ENCODE measurements at places on chromosomes 1 and 21.

GRCh38 chr1:3401585-3402257 lies 52.7 kb upstream of the ARHGEF16 start:
- no peak for DNase-seq

- no peak for DNase-seq
Observed at GRCh38 chr21:37257511-37257966, 9.6 kb downstream of the VPS26C start.

GRCh38 chr1:223319905-223320580 lies 43.9 kb downstream of the SUSD4 start:
- no peak for DNase-seq

DNA sequence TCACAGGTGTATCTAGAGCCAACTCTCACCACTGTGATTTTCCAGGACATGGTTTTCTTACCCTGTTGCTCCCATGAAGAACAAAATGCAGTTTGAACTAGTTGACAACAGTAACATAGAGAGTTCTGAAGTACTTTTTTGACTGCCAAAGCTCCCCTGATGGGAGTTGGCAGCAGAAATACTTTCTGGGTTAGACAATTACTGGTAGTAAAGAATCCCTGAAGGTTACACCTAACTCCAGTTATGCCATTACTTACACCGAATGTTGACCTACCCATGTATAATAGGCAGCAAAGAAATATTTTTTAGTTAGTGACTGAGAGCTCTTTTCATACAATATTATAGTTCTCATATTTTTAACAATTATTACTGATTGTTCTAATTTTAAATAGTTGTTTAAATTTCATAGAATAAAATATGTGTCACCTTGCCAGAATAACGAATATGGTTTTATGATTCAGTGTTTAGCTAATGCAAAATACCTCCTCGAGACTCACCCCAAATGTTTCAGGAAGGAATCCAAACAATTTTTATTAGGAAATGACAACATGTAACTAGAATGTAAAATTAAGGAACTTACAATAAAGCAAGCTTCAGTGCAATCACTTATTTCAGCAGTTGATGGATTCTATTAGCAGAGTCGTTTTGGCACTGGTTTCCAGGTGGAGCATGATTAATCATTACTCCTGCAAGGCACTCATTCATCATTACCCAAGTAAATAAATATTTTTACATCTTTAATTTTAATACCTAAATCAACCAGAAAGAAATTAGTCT lies 237.6 kb downstream of the MRPL39 start:
- DNase-seq, result no peak

DNA sequence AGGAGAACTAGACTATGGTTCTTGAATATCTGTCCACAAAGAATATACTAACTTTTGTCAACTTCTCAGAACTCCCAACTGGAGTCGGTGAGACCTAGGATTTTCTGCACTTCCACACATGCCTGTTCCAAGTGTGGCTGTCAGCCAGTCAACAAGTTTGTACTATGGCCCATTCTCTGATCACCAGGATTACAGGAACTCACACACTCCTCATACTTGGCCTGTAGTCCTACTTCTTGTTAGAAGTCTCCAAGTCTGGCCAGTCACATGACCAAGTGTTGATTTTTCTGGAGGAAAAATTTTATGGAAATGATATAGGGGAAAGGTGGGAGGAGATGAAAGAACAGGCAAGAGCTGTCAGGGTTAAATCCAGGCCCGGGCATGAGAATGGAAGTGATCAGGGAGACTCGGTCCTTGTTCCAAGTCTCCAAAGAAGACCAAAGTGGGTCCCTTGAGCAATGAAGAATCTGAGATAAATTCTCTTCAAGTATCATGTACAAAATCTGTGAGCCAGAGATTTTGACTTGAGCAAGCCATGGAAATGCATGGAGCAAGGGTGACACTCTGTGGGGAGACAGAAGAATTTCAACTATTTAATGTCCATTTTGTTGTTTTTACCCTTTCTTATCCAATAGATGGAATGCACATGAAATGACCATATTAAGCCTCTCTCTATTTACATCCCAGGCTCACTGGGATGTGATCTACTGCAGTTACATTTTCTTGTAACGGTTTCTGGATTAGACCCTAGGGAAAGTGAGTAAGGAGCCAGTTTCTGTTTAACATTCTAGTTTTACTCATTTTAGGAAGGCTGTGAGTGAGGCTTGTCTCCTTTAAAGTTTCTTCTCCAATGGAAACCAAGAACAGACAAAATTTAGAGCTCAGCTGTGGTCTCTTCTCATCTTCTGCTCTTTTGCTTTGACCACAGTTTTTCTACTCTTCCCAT lies 320.9 kb downstream of the ASTN1 start:
- no peak for DNase-seq

- no peak for DNase-seq
Observed at GRCh38 chr1:107357376-107357775, 216.5 kb downstream of the NTNG1 start.

GRCh38 chr1:19348441-19349198 lies 36.5 kb downstream of the SLC66A1 start:
- no peak for DNase-seq

- DNase-seq, result no peak
Observed at GRCh38 chr1:2611031-2611501, 21.8 kb downstream of the MMEL1 start.

DNA sequence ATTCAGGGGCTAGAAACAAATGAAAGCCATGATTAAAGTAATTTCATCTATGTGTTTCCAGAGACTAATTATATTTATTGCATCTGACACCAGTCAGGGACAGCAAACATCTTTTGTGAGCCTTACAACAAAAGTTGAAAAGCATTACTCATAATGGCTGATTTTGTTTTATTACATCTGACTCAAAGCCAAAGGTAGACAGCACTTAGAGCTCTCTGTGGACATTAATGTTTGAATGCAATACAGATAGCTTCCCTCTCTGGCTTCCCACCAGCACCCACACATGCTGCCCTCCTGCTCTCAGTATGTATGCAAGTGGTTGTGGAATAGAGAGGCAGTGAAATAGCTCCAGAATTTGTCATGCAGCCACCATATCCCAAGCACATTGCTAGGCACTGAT lies 198.7 kb downstream of the SETD4 start:
- DNase-seq, result no peak

DNA sequence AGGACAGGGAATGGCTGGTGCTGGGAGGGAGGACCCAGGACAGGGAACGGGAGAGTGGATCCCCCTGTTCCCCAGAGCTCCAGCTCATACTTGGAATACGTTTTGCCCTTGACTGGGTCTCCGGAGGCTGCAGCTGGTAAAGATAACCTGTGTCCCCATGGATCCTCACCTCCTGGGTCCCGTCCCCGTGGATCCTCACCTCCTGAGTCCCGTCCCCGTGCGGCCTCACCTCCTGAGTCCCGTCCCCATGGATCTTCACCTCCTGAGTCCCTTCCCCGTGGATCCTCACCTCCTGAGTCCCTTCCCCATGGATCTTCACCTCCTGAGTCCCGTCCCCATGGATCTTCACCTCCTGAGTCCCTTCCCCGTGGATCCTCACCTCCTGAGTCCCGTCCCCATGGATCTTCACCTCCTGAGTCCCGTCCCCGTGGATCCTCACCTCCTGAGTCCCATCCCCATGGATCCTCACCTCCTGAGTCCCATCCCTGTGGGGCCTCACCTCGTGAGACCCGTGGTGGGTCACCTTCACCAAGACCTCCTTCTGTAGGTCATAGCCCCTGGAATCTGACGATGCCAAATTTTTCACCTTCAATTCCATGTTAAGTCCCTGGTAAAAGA lies 61.4 kb downstream of the SCCPDH start:
- DNase-seq, result no peak

DNA sequence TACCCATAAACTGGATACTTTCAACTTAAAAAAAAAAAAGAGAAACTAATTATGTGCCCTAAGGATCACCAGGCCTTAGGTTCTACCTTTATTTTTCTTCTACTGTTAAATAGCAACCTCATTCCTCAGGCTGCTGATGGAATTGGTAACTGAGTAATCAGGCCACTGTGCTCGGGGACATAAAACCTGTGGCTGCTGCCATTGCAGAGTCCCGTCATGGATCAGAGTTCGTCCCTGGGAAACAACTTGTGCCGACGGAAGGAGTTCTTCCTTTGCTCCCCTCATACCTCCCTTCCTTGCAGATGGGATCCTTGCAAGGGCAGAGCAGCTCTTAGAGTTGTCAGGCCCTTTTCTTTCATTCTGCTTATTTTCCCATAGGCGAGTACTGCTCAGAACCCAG lies 123.6 kb downstream of the PBX1 start:
- DNase-seq, result no peak

GRCh38 chr1:24793447-24794129 lies 48.3 kb downstream of the CLIC4 start:
- no peak for DNase-seq

DNA sequence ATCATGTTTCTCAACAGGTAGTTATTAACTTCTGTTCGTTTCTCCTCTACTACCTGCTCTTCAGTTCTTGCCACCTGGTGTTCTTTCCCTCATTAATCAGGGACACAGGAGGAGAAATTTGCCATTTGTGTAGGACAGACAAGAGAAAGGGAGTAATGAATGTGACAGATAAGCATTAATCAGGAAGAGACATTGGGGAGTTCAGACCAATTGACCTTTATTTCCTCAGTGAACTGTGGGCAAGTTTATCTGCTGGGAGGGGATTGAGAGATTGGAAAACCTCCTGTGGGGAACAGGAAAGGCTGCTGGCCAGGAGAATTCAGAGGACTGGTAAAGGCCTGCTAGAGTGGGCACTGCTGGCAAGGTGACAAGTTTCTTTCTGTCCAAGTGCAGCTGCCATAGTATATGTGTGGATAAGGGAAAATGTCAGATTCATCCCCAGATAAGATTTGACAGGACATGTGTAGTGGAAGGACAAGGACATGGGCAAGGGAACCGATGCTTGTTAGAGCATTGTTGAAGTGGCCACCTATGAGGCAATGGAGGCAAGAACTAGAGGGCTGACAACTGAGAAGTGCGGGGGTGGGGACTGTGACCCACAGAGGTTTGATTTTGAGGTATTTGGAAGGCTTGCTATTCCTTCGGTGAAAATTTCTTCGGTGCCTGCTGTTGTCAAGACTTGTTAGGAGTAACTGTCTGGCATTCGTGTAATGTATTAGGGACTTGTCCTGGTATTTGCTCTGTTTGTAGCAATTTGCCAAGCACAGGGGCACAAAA lies 12.6 kb downstream of the SZT2 start:
- no peak for DNase-seq

DNA sequence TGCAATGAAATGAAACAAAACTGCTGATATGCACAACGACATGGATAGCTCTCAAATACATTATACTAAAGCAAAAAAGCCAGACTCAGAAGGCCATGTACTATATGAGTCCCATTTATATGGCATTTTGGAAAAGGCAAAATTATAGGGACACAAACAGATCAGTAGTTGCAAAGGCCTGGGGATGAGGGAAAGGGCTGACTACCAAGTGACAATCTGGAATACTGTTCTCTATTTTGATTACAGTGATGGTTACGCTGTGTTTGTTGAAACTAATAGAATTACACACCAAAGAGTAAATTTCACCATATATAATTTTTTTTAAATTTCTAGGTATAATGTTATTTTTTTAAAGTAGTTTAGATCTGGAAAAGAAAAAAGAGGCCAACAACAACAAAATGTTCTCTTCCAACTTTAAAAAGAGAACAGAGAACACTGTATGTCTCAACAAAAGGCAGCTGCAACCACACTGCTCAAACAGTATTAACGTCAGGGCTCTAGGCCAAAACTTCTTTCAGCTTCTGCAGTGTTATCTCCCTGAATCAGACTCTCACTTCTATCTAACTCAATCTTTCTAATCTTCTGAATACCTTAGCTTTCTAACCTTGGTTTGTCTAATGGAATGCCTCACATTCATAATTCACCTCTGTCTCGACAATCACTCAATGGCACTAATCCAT lies 75.8 kb downstream of the FOXJ3 start:
- no peak for DNase-seq

GRCh38 chr21:39003982-39004633 lies 179.1 kb downstream of the PSMG1 start:
- no peak for DNase-seq

DNA sequence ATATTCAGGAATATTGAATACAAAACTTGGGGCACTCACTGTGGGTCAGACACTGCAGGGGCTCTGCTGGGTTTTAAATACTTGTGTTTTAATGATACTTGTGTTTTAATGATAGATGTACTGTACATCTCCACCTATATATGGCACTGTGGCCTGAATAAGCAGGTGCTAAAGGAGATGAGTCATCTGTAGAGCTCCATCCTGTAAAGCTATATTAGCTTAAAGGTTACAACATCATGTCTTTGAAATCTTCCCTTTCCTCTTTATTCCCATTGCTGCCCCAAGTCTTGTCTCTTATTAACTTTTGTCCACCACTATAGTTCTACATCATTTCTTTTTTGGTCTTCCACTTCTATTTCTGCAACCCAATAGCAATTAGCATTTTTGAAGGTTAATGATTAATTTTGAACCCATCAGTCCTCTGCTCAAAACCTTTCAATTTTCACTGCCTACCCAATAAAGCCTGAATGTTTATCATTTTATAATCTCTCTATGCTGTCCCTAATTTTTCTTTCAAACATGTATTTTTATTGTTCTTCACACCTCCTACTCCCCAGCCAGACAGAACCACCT lies 113.3 kb upstream of the PTGFR start:
- no peak for DNase-seq

- no peak for DNase-seq
Observed at GRCh38 chr1:230391776-230392535, 34.2 kb downstream of the PGBD5 start.

DNA sequence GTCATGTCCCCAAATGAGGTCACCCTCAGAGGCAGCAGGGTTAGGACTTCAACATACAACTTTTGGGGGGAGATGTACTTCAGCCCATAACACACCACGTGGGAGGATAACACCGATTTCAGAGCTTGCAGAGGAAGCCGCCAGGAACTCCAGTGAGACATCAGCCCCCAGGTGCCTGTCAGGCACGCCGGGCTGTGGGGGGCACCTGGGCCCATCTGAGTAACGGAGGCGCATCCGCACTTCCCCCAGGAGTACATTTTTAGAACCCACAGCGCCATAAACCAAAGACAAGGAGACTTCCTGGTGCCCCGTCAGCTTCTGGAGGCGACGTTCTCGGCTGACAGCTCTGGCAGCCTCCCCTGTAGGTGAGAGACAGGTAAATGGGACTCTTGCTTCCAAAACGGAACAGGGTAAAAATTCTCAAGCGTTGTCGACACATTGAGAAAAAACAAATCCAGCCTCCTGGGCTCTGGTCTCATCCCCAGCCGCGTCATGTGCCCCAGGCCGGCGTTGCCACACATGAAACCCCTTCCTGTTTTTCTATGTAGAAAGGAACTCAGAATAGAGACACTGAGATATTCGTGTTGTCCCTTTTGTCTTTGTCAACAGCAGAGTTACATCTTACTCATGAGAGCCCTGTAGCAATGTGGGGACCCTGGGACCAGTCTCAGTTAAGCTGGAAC lies 93.3 kb downstream of the PDE9A start:
- DNase-seq, result peak; percentile 45

Data from activated CD4-positive, alpha-beta T cell treated with anti-CD3 and anti-CD28 coated beads, Interleukin-2, amount 50 U/mL, for 1 hour (primary cell).